ENCODE measurements at places on chromosomes 7 and 10. TPM values are rescaled to one million over a fixed set of nuclear protein-coding genes. Genes with fewer than 3 reads are reported as not detected.
A peak's percentile ranks its signal among the peaks of the same experiment; 100 is the strongest.

GRCh38 chr7:91614431-91614830, 266.1 kb downstream of the MTERF1 start:
- no peaks in the 10 kb centered on the region for H3K36me3 ChIP-seq
- no peak overlapping the region for H3K4me3 ChIP-seq
- no peak overlapping the region for H3K27ac ChIP-seq
- DNase-seq: no peak
- no peaks in the 10 kb centered on the region for H3K4me1 ChIP-seq

- no peaks in the 10 kb centered on the region for H3K27me3 ChIP-seq
- peaks cover 47% of the 10 kb centered on the region for H3K36me3 ChIP-seq
- no peak for DNase-seq
- no peaks in the 10 kb centered on the region for H3K4me1 ChIP-seq
- no peak overlapping the region for H3K27ac ChIP-seq
Observed at GRCh38 chr7:96183163-96183670, 138.7 kb downstream of the SLC25A13 start.

- H3K36me3 ChIP-seq: no peaks in the 10 kb centered on the region
- H3K27ac ChIP-seq: peak overlapping the region; percentile 65
- no peak overlapping the region for H3K4me3 ChIP-seq
- DNase-seq: no peak
- H3K4me1 ChIP-seq: peaks cover 16% of the 10 kb centered on the region
Observed at GRCh38 chr10:75662715-75663114, 231.3 kb downstream of the LRMDA start.

C10orf67 gene
- total RNA-seq: 1.6 TPM

CALCR gene
- not detected for total RNA-seq

All from upper lobe of right lung (tissue), 1 donor.